Epithelial cell of proximal tubule (primary cell): ENCODE measurements at places on chromosomes 2 and 18. TPM values are rescaled to one million over a fixed set of nuclear protein-coding genes. Genes with fewer than 3 reads are reported as not detected.

The MTX2 gene
- 52.2 and 61.1 TPM in 2 replicates for total RNA-seq

The ZNF804A gene
- not detected in 2 replicates for total RNA-seq

The USP37 gene
- 6.8 and 14.9 TPM in 2 replicates for total RNA-seq

The DYNAP gene
- not detected in 2 replicates for total RNA-seq

The CAPN14 gene
- 0.14 and 0.46 TPM in 2 replicates for total RNA-seq

The MAPK4 gene
- 0.36 and 1.3 TPM in 2 replicates for total RNA-seq

The TFCP2L1 gene
- total RNA-seq, result 6.5 and 12.3 TPM in 2 replicates

The LONRF2 gene
- 0.43 and 1.3 TPM in 2 replicates for total RNA-seq

The TCF23 gene
- total RNA-seq, result not detected in 2 replicates

The VWC2L gene
- total RNA-seq, result not detected in 2 replicates

The DLX2 gene
- total RNA-seq, result 0.12 TPM in 1 of 2 replicates, not detected in the other

The ZBTB14 gene
- 8.5 and 14.3 TPM in 2 replicates for total RNA-seq

GRCh38 chr2:72927619-72928550 is 10.6 kb downstream of the EMX1 start:
- no peak for DNase-seq

- no peak for DNase-seq
These were observed 135.0 kb upstream of the HNMT start for GRCh38 chr2:137829251-137829650.

- no peak for DNase-seq
These were observed 246.0 kb downstream of the TSN start for GRCh38 chr2:122001441-122001874.

DNA sequence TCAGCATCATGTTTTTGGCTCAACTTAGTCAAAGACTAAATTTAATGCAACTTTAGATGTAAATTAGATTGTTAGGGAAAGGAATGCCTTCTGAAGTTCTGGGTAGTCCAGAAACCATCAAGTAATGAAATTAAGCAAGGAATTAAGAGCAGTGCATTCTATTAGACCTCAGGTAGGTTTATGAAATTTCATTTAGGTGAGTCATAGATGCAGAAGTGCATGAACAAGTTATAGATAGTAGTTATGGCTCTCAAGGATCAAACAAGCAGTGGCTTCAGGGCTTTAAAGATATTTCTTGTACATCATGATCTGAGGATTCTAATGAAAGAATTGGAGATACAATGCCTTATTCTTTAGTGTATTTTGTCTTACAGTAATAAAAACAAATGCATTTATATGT is 25.4 kb upstream of the SPOPL start:
- no peak for DNase-seq

DNA sequence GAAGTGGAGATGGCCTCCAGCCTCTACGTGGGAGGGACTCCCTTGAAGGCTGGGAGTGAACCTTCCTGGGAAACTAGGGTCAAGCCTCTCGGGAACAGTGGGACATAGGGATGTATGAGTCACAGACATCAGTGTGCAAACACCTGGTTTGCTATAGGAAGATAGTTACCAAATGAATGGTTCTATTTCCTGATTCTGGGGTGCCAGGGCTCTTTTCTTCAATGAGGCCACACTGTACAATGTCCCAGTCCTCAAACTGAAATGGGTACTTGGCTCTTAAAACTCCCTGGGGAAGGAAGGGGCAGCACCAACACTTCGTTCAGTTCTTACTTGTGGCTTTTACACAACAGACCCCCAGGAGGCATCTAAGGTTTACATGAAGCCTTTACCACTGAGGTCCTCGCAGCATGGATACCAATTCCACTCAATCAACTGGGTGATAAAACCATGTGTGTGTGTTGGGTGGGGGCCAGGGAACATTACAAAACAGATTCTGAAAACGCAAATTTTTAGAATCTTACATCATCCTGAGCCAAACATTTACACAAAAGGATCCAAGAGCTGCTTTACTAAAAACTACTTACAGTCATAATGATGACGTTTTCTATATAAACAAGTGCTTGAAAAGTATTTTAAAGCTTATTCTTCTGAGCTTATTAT is 10.4 kb downstream of the ERFE start:
- peak; percentile 68 for DNase-seq

GRCh38 chr2:57542081-57542480 is 504.5 kb upstream of the VRK2 start:
- no peak for DNase-seq

DNA sequence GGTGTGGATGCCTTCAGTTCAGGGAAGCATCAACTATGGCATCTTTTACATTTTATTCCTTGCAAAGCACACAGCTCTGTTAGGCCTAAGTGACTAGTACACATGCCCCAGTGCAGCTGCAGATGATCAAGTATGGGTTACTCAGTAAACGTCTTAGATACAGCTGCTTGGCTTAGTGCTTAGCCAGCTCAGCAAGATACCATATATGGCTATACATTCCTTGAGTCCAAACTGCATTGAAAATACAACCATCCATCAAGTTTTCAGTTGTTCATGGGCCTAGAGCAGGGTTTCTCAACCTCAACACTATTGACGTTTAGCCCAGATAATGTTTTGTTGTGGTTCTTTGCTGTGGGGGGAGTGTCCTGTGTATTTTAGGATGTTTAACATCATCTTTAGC is 769.9 kb downstream of the TSN start:
- no peak for DNase-seq

DNA sequence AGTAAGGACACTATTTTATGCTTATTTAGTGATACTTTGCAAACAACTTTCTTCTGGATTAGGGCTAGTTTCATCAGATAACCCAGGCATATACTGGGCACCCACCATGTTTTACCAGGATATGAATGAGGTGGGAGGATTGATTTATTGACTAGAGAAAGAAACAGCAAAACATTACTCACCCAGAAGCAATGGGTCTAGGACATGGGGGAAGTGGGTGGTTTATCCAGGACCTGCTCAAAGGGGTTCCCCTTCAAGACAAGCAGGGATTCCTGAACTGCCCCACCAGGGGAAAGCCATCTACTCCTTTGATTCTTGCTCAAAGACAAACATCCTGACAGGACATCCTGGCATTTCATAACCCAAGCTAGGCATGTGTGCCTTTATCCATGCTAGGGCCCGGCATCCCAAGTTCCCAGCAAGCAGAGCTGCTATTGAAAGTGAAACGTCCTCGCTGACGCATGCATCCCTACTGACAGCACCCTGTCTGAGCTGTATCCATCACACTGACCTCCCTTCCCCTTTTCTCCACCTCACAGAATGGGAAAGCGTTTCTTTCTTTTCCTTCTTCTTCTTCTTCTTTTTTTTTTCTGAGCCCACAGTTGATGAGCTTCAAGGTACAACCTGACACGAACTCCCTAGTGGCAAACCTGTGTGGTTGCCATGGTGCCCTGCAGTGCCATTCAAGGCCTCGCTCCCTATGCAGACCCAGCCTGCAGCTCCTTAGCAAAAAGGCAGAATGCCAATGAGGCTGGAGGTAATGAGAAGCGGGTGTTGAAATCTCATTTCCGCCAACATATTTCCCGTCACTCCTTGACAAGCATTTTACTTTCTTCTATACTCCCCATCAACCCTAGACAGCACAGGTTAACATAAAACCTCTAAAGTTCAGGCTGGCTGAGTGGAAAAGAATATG is 70.5 kb downstream of the CLHC1 start:
- DNase-seq, result no peak

DNA sequence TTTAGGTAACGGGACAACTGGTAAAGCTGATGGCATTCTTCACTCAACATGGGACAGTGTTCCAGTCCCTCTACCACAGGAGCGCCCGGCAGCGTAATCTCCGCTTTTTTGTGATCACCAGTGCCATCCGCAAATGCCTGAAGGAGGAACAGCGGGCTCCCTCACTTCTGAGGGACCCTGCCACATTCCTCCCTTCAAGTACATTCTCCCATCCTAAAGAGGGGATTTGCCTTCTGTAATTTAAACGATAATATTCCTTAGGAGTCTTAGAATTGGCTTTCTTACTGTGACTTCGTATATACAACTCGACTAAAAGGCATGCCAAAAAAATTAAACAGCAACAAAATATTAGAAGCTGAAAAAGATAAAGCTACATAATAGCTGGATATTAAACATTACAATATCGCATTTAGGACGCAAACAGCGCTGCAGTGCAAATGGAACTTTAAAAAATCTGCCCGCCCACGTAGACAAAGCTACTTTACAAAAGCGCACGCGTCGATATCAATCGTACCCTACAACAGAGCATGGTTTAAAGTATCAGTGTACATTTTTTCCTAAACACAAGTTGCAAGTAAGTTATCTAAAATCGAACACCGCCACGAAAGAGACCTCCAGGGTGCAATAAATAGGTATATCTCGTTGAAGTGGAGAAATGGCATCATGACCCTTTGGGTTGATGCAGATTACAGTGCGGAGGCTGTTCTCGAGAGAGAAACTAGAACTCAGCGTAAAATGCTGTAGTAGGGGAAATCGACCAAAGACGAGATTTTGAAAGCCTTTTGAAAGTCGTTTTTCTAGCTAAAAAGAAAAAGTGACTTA is 2.3 kb upstream of the VSNL1 start:
- peak; percentile 26 for DNase-seq

- no peak for DNase-seq
These were observed 184.7 kb downstream of the DSEL start for GRCh38 chr18:67331857-67332256.

DNA sequence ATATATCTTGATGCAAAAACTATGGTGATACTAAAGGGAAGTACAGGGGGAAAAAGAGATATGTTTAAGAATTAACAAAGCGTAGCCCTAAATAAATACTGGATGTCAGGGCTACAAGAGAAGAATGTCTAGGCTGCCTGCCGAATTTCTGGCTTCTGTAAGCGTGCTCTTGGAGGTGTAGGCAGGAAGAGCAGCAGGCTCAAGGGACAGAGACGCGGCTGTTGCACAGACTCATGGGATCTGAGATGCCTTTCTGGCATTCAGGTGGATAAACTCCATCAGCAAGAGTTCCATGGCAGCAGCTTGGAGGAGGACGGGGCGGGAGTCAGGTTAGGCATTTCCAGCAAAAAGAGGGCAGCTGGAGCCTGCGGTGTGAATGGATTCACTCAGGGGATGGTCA is 123.2 kb upstream of the TWIST2 start:
- DNase-seq, result no peak

- DNase-seq, result no peak
These were observed 835.5 kb upstream of the GCFC2 start for GRCh38 chr2:76546207-76546606.

- DNase-seq, result no peak
These were observed 18.2 kb downstream of the C2orf69 start for GRCh38 chr2:199929262-199929661.

- no peak for DNase-seq
These were observed 887.2 kb upstream of the KLHL29 start for GRCh38 chr2:22497789-22498188.

DNA sequence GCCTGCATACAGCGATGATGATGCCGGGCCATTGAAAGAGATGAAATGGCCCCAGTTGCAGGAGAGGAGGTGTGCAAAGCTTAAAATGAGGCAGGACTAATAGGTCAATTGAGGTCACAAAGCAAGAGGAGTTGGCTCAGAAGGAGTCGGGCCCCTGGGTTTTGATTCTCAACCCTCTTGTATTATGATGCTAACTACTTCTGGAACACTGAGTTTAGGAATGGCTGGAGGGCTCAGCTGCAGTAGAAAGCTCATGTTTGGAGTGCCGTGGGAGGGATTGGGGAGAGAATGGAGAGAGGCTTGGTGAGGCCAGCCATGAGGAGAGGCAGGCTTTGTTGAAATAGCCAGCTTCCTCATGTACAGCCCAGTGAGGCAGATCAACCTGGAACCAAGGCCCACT is 4.8 kb downstream of the TNP1 start:
- no peak for DNase-seq

DNA sequence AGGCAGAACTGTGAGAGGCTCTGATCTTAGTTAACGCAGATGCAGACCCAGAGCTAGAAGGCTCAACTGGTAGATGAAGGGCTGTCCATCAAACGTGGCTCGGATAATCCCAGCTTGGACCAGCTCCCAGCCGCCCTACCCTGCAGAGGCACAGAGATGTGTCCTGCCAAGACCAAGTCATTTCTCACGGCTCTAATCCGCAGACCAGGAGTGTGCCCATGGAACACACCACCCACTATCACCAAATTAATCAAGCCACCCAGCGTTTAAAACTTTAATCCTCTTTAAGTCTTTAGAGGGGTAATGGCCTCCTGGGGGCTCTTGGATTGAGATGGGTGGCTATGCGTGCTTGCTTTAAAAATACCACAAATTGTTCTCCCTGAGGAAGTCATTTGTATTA is 17.5 kb downstream of the LYPD1 start:
- DNase-seq, result no peak

- no peak for DNase-seq
These were observed 21.6 kb upstream of the CREG2 start for GRCh38 chr2:101408925-101409324.

DNA sequence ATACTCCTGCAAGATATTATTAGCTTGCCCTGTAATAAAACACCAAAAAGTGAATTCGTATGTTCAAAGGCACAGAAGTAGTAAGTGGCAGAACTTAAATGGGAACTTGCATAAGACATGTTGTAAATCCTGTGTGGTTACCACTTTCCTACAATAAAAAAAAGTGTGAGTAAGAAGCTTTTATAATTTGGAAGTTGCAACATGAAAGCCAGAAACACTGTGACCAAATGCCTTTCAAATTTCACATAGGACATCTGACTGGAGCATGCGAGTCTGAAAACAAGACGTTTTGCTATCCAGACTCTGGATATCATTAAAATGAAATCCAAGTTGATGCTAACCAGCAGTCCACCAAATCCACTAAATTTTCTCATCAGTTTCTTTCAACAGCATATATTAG is 886.2 kb upstream of the NRXN1 start:
- no peak for DNase-seq

GRCh38 chr2:53670331-53670730 is 97.3 kb upstream of the CHAC2 start:
- DNase-seq, result no peak

DNA sequence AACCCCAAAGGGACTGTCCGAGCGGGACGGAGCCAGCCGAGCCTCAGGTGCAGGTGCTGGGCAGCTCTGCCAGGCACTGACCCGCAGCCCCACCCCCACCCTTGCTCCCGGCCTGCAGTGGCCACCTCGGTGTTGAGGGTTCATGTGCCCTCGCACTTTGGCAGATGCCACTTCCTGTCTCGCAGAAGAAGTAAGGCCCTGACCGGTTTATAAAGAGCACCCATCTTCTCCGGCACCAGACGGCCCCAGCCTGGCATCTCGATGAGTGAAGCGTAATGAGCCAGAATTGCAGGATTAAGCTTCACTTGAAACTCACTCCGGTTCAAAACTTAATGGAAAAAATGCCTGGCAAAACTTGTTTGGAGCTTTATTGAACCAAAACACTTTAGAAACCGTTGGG is 10.9 kb upstream of the NFATC1 start:
- no peak for DNase-seq
